ENCODE measurements at places on chromosomes 3 and 15.

GRCh38 chr3:156687023-156687422 is 12.6 kb downstream of the TIPARP start:
- no peak for DNase-seq

GRCh38 chr3:47004369-47005211 is 25.1 kb downstream of the NBEAL2 start:
- DNase-seq = no peak

DNA sequence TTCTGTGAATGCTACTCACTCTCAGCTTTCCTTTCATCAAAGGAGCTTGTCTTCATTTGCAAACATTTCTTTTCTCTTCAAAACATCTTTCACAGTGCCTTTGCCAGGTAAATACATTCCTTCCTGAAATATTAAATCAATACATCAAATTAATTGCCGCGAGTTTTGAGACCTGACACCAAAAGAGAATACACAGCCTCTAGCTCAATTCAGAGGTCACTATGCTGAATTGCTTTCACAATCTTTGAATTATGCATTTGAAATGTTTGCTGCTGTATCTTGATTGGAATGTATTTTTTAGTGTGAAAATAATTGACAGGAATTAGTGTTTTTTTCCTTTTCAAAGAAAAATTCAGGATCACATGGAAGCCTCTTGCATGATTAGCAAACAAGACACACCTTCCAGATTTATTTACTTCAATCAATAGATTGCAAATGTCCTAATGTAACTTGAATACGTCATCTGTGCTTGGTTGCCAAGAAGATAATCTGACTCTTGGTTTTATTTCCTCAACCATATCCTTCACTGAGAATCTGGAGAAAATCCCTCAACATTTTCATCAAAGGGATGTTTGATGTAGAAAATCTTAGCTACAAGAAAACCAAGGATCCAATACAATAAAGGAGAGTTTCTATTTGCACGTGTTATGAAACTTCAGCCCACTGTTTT is 83.6 kb downstream of the KCNH8 start:
- no peak for DNase-seq

DNA sequence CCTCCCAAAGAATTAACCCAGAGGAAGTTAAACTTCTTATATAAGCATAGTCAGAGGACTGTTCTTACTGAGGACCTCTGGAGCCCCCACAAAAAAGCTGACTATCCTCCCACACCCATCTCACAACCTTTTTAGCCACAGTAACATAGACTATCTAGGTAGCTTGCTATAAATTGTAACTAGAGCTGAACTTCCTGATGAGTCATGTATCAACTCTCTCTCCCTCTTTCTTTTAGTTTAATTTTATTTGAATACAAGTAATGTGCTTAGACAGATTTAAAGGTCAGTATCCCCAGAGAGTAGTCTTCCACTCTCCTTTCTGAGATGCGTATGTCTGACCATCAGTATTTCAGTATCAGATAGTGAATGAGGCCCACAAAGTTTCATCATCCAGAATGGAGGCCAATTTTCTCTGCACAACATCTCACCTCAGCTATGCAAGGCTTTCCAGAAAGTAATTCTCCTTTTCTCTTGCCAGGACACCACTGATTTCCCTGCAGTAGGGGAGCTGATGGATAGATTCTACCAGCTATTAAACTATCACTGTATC is 104.0 kb upstream of the MYRIP start:
- DNase-seq = no peak

DNA sequence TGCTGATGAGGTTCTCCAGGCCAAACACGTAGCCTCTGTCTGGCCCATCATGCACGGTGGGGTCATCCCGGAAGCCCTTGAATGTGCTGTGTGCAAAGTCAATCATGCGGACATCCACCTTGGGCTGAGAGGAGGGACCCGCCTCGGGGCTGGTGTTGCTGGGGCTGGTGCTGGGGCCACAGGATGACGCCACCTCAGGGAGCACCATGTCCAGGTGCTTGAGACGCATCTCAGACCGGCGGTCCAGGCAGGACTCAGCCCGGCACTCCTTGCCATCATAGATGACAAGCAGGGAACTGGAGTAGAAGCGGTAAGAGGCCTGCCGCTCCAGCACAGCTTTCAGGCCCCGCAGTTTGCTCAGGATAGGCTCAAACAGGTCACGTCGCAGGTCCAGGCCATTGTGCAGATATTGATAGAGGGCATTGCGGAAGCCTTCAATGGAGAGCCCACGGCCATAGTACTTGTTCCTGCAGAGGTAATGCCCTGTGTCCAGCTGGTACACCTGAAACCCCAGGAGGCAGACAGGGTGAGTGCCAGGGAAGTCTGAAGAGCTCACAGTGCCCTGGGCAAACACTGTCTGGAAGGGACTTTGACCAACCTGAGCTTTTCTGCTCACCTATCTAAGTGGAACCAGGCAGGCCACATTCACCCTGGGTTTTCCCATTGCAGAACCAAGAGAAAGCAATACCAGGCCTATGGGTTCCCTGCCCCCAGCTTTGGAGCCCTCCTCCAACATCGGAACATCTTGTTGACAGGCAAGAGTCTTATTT is 3.6 kb upstream of the GMPPB start:
- DNase-seq = no peak

DNA sequence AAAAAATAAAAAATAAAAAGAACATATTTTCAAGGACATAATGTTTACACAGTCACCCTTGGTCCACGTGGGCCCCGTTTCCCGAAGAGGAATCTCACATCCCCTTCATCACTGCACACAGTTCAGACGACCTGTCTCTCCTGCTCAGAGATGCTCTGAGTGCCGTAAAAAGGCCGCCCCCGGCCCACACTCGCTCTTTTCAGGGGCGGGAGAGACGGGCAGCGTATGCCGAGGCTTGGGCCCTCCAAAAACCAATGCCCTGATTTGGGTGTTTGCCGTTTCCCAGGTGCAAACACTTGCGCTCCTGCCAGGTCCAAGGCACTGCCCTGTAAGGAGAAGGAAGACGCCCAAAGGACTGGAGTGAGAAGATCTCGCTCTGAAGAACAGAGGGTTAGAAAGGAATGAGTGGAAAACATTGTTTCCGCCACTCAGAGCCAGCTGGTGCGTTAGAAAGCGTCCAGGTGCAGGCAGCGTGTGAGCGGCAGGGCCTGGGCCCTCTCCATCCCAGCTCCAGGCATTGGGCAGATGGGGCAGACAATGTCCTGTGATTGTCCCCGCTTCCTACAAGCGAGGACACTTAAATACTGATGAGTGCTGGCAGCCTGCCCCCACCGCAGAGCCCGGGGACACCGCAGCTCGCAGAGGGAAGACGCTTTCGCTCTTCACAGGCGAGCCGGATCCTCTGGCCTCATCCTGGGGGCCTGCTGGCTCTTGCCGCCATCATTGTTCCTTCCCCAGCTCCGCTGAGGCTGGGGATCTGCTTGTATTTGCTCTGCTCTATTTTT is 53.2 kb downstream of the NIPA2 start:
- no peak for DNase-seq

DNA sequence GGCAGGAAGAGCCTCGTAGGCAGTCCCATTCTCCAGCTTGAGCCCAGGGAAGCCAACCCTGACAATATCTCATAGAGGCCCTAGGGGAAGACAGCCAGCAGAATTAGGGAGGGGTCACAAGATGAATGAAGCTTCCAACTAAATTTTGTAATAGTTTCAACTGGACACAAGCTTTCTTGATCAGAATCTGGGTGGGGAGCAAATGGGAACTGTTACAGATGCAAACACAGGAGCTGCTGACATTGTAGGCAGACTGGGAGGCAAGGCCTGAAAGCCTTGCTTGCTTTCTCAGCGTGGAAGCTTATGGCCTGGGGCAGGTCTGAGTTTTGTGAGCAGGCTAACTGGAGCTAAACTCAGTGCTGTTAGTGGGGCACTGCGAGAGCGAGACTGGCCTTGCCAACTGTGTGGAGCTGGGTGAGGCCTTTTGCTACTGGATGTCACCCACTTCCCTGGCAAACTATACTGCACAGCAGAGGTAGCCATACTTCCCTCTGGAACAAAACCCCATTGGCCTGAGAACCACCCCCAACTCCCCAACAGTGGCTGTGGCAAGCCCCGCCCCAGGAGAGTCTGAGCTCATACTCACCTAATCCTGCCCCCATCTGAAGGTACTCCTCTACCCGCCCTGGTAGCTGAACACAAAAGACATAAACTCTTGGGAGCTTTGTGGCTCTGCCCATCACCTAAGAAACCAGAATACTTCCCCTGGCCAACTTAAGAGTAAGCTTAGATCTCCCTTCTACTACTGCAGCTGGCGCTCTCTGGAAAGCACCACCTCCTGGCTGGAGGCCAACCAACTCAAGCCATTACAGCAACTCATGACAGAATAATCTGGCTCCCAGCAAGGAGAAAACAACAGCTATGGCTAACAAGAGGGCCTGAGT is 42.9 kb downstream of the CFAP20DC start:
- DNase-seq = no peak

GRCh38 chr15:79661411-79661810 is 229.3 kb downstream of the MINAR1 start:
- DNase-seq = no peak

DNA sequence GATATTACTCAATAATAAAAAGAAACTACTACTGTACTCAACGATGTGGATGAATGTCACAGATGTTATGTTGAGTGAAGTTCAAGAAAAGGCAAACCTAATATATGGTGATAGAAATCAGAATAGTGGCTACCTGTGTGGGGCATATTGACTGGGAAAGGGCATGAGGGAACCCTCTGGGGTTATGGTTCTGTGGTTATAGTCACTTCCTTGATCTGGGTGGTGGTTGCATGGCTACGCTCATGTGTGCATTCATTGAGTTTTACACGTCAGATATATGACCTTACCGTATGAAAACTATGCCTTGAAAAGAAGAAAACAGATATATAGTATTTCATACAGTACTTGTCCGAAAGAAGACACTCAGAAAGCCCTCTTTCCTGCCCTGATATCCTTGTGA is 331.0 kb upstream of the LRRFIP2 start:
- DNase-seq = no peak

GRCh38 chr3:5673521-5673920 is 486.0 kb downstream of the EDEM1 start:
- no peak for DNase-seq

DNA sequence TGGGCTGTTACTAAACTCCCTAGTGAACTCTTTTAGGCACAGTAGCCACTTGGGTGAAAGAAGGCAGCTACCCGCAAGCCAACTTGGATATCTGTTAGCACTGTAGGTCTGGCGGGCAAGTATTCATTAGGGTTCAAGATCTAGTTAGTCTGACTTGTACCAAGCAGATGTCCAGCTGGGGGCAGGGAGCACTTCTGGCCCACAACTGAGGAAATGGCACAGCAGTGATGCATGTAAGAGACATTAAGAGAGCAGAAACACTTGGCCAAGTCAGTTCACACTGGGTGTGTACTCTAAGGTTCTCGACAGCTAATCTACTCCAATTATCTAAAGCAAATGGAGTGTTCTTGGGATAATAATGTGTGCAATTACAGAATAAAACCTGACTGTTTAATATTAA is 131.7 kb downstream of the CTNNB1 start:
- DNase-seq = no peak
